Activated CD8-positive, alpha-beta memory T cell treated with anti-CD3 and anti-CD28 coated beads, Interleukin-2, amount 10 ng/mL, durations not matched to agents 7 days and 5 days (primary cell): ENCODE measurements at places on chromosomes 5 and 9. TPM values are rescaled to one million over a fixed set of nuclear protein-coding genes. Genes with fewer than 3 reads are reported as not detected.

DNA sequence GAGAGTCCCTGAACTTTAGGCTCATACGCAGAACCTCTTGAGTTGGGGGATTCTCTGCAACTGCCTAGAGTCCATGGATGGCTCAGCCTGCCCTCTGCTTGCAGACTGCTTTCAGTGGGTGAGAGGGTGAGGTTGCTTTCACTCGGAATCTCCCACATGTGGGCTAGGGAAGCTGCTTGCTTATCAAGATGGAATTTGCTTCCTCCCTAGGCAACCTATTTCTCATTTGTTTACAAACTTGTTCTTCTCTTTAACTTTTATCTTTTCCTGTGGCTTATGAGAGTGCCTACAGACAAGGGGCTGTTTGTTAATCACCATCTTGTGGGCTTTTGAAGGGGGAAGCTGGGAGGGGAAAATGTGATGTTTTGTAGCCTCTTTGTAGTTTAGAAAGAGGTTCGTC lies 10.0 kb downstream of the TLE4 start:
- H3K27me3 ChIP-seq, result no peaks in the 10 kb centered on the region
- DNase-seq, result no peak
- no peak overlapping the region for H3K4me3 ChIP-seq

DNA sequence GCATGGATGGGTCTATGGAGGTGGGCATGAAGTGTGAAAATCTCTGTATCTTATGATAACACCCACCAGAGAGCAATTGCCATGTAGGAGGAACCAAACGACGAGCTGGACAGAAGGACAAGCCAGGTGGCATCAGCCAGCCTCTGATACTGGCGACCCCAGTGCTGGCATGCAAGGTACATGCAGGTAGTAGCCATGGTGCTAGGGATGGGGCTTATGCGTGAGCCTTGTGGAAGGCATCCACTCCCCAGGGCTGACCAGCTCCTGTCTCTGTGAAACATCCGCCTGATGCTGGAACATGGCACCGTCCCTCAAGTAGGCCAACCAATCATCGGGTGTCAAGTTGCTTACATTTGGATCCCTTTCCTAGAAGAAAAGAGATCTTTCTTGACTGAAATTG lies 412.9 kb downstream of the GADD45G start:
- no peak overlapping the region for H3K27ac ChIP-seq
- peaks cover 9% of the 10 kb centered on the region for H3K4me1 ChIP-seq
- no peak overlapping the region for H3K4me3 ChIP-seq
- no peaks in the 10 kb centered on the region for H3K36me3 ChIP-seq
- no peak for DNase-seq

- peaks cover 57% of the 10 kb centered on the region for H3K4me1 ChIP-seq
- DNase-seq, result peak; percentile 50
- no peaks in the 10 kb centered on the region for H3K27me3 ChIP-seq
- no peak overlapping the region for H3K4me3 ChIP-seq
- peak overlapping the region; percentile 95 for H3K27ac ChIP-seq
Observed at GRCh38 chr5:80754900-80755299, 100.1 kb upstream of the DHFR start.

GRCh38 chr5:80122579-80122978 lies 87.4 kb downstream of the THBS4 start:
- H3K27ac ChIP-seq, result no peak overlapping the region
- no peaks in the 10 kb centered on the region for H3K27me3 ChIP-seq
- peaks cover 26% of the 10 kb centered on the region for H3K36me3 ChIP-seq
- DNase-seq, result no peak
- no peak overlapping the region for H3K4me3 ChIP-seq

GRCh38 chr5:36744773-36745589 lies 131.6 kb upstream of the NIPBL start:
- peak overlapping the region; percentile 76 for H3K4me3 ChIP-seq
- DNase-seq, result peak; percentile 45
- peaks cover 13% of the 10 kb centered on the region for H3K4me1 ChIP-seq
- peaks cover 58% of the 10 kb centered on the region for H3K27me3 ChIP-seq
- no peak overlapping the region for H3K27ac ChIP-seq

- DNase-seq, result no peak
- no peak overlapping the region for H3K27ac ChIP-seq
- no peaks in the 10 kb centered on the region for H3K36me3 ChIP-seq
- peaks cover 7% of the 10 kb centered on the region for H3K4me1 ChIP-seq
- H3K4me3 ChIP-seq, result no peak overlapping the region
Observed at GRCh38 chr9:70551396-70551795, 136.9 kb upstream of the KLF9 start.

DNA sequence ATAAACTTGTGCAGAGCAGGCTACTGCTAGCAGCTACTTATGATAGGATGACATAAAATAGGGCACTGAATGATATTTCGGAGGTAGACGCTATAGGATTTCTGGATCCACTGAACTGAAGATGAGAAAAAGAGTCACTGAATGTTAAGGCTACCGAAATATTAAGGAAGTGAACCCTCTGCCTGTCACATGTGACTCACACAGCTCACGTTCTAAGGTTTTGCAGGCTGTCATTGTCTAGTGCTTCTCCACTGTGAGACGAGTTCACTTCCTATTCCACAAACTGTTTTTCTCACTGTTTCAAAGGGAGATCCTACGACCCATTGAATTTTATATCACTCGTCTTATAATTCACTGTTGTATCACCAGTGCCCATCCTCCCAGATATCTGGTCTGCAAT lies 100.8 kb downstream of the CTNND2 start:
- no peak for DNase-seq
- H3K36me3 ChIP-seq, result no peaks in the 10 kb centered on the region
- no peak overlapping the region for H3K4me3 ChIP-seq
- no peaks in the 10 kb centered on the region for H3K27me3 ChIP-seq

DNA sequence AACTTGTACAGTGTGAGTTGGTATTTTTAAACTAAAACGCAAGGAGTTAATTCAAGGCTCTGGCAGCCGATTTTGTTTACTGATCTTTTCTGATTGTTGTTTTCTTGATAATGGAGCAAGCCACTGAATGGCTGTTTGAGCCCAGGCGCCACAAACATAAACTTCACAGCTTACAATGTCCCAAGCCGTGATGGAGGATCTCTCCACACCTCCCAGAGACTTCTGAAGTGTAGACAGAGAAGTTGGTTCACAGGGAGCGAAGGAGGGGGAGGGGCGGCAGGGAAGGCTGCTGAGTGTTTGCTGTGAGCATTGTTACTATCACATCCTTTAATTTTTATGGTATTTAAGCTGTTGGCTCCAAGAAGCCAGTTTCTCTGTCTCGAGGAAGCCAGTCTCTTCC lies 14.7 kb downstream of the ISL1 start:
- no peaks in the 10 kb centered on the region for H3K36me3 ChIP-seq
- no peak overlapping the region for H3K4me3 ChIP-seq
- H3K27me3 ChIP-seq, result peaks cover 50% of the 10 kb centered on the region
- no peaks in the 10 kb centered on the region for H3K4me1 ChIP-seq

GRCh38 chr9:103789686-103790085 lies 304.4 kb upstream of the SMC2 start:
- no peaks in the 10 kb centered on the region for H3K36me3 ChIP-seq
- H3K27ac ChIP-seq, result no peak overlapping the region
- no peaks in the 10 kb centered on the region for H3K4me1 ChIP-seq
- H3K27me3 ChIP-seq, result no peaks in the 10 kb centered on the region

DNA sequence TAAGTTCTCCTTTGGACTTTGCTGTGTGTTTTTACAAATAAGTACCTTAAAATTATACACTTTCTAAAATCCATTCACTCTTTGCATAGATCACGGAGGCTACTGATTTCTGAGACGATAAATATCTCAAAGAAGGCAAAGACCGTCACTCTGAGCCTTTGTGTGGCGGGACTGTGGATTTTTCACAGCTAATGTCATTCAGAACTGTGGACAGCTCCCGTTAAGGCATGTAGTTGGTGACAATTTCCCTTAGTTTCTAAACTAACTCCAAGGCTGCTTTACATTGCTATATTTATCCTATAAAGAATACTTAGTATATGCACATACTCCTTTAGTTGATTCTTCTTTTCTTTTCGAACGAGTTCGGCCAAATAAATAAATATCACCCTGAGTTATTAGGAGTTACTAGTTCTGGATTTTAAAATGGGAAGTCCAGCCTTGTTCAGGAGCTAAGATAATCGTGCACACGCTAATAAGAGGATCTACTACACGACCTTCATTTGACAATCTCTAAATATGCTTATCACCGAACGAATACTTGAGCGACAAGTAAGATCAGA lies 1.8 kb downstream of the HCN1 start:
- H3K4me3 ChIP-seq, result no peak overlapping the region
- peak overlapping the region; percentile 42 for H3K27ac ChIP-seq
- peaks cover 3% of the 10 kb centered on the region for H3K4me1 ChIP-seq
- H3K36me3 ChIP-seq, result peaks cover 5% of the 10 kb centered on the region

GRCh38 chr9:75198436-75198835 lies 110.1 kb downstream of the OSTF1 start:
- no peaks in the 10 kb centered on the region for H3K4me1 ChIP-seq
- H3K27me3 ChIP-seq, result no peaks in the 10 kb centered on the region
- H3K4me3 ChIP-seq, result no peak overlapping the region
- no peak for DNase-seq
- peaks cover 4% of the 10 kb centered on the region for H3K36me3 ChIP-seq

GRCh38 chr5:152688561-152689249 lies 283.6 kb upstream of the NMUR2 start:
- H3K27ac ChIP-seq, result no peak overlapping the region
- DNase-seq, result no peak
- no peak overlapping the region for H3K4me3 ChIP-seq

DNA sequence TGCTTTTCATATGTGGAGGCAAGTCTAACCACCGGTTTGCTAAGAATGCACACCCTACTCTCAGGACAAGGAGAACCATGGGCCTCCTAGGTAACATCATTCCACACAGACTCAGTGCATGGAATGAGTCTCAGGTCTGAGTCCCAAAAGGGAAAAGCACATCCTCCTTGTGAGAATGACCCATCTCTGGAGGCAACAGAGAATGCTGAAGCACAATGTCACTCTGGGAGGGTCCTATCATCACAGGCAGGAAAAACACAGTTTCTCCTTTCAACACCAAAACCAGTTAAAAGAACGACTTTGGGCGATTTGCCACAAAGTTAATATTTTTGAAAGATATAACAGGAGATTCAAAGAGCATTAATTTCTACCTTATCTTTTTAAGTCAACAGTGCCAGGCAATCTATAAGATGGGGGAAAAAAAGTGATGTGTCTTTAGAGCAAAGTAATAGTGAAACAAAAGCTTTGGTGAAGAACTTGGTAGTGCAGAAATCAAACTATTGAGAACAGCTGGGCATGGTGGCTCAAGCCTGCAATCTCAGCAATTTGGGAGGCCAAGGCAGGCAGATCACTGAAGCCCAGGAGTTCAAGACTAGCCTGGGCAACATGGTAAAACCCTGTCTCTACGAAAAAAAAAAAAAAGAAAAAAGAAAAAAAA lies 97.3 kb downstream of the OXCT1 start:
- no peak overlapping the region for H3K4me3 ChIP-seq
- H3K36me3 ChIP-seq, result peaks cover 29% of the 10 kb centered on the region
- no peak for DNase-seq
- H3K27ac ChIP-seq, result no peak overlapping the region

DNA sequence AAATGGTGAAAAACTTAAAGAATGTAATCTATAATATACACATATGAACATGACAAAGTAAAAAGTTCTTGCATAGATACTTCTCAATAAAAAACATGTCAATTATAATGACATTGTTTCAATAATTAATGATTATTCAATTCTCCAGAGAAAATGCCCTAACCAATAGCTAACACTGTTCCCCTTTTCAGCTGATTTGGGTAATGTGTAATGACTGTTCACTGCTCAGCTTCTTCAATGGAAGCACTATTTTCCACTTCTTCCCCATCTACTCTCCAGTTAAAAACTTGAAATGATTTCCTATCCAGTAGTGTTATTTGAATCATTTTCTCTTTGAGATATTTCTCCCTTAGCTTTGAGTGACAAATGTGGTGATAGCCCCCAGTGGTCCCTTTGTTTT lies 62.3 kb downstream of the CEP120 start:
- H3K4me3 ChIP-seq, result no peak overlapping the region
- no peaks in the 10 kb centered on the region for H3K27me3 ChIP-seq
- DNase-seq, result no peak
- no peaks in the 10 kb centered on the region for H3K4me1 ChIP-seq

GRCh38 chr5:55626790-55627189 lies 85.3 kb downstream of the SLC38A9 start:
- H3K27me3 ChIP-seq, result no peaks in the 10 kb centered on the region
- no peak overlapping the region for H3K27ac ChIP-seq
- no peak for DNase-seq
- peaks cover 11% of the 10 kb centered on the region for H3K4me1 ChIP-seq

- H3K27me3 ChIP-seq, result peaks cover 6% of the 10 kb centered on the region
- peaks cover 13% of the 10 kb centered on the region for H3K36me3 ChIP-seq
- H3K4me1 ChIP-seq, result peaks cover 23% of the 10 kb centered on the region
- H3K4me3 ChIP-seq, result no peak overlapping the region
- peak overlapping the region; percentile 8 for H3K27ac ChIP-seq
- DNase-seq, result peak; percentile 75
Observed at GRCh38 chr5:107486489-107486888, 184.2 kb downstream of the EFNA5 start.

GADD45G gene
- total RNA-seq, result 38.5 TPM

SET gene
- 623 TPM for total RNA-seq

PDLIM4 gene
- 2.3 TPM for total RNA-seq

NMUR2 gene
- total RNA-seq, result not detected

FIBCD1 gene
- total RNA-seq, result not detected

SLC25A48 gene
- not detected for total RNA-seq
